ENCODE measurements at places on chromosomes 1 and 21. TPM values are rescaled to one million over a fixed set of nuclear protein-coding genes. Genes with fewer than 3 reads are reported as not detected.

DNA sequence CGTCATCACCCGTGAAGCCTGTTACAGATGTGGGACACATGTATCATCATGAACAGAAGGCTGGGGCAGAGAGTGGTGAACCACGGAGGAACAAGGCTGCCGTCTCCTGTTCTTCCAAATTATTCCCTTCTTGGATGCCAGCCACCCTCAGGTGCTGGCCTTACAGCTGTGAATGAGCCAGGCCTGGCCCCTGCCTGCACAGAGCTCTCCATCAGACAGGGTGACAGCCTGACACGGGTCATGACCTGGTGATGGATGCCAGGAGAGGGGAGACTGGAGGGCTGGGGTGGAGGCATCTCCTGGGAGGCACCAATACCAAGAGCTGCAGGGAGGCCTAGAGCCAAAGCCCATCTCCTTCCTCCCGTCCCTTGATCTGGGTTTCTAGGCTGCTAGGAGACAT, 230.0 kb upstream of the C1orf174 start:
- no peak for ATAC-seq

- ATAC-seq = no peak
Measured at GRCh38 chr1:100604372-100604771, 66.4 kb downstream of the GPR88 start.

GRCh38 chr1:203276408-203276807, 28.9 kb upstream of the BTG2 start:
- ATAC-seq = no peak

DNA sequence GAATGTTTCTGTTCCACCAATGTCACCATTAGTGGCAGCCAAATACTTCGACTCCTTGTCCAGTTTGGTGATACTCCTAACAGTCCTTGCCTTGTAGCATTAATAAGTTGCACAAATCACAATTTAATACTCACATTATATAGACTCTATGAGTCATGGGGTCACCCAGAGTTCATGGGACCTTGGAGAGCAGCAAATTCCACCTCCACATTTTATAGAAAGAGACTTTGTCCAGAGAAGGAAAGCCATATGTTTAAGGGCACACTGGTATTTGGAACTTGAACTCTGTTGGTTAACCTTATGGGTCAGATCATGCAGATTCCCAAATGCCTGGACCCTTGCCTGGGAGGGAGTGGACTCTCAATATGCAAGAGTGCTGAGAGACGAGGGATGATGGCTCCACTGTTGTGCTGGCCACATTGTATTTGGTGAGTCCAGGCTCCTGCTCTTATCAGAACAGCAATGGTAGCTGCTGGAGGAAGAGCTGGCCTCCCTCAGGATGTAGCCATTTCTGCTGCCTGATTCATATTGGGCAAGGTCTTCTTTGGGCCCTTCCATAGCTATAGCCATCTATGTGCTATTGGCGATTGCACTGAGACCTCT, 30.6 kb downstream of the DNAJC6 start:
- ATAC-seq = no peak

- ATAC-seq = no peak
Measured at GRCh38 chr1:102032534-102032933, 35.8 kb upstream of the OLFM3 start.

- no peak for ATAC-seq
Measured at GRCh38 chr1:58870298-58870676, 86.4 kb upstream of the JUN start.

DNA sequence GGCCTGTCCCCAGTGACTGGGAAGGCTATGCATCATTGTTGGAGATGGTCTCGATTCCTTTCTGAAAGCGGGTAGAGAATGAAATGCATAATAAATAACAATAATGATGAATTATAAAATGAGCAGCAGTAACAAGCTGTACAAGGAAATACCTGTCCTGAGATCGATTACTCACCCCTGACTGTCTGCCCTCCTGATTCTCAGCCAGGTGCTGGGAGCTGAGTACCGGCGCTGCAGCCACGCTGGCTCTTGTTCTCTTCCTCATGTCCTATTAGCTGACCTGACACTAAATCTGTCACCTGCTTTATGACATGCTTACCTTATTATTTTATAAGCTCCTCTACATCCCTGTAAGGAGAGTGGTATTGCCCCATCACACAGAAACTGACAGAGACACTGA, 3.4 kb downstream of the AGPAT3 start:
- no peak for ATAC-seq

GRCh38 chr21:26495283-26495849, 77.7 kb downstream of the CYYR1 start:
- ATAC-seq = no peak

- no peak for ATAC-seq
Measured at GRCh38 chr1:26555550-26555981, 26.0 kb downstream of the RPS6KA1 start.

- no peak for ATAC-seq
Measured at GRCh38 chr1:230745071-230745470, 2.1 kb upstream of the CAPN9 start.

- ATAC-seq = no peak
Measured at GRCh38 chr1:172895761-172896160, 155.0 kb downstream of the TNFSF18 start.

DNA sequence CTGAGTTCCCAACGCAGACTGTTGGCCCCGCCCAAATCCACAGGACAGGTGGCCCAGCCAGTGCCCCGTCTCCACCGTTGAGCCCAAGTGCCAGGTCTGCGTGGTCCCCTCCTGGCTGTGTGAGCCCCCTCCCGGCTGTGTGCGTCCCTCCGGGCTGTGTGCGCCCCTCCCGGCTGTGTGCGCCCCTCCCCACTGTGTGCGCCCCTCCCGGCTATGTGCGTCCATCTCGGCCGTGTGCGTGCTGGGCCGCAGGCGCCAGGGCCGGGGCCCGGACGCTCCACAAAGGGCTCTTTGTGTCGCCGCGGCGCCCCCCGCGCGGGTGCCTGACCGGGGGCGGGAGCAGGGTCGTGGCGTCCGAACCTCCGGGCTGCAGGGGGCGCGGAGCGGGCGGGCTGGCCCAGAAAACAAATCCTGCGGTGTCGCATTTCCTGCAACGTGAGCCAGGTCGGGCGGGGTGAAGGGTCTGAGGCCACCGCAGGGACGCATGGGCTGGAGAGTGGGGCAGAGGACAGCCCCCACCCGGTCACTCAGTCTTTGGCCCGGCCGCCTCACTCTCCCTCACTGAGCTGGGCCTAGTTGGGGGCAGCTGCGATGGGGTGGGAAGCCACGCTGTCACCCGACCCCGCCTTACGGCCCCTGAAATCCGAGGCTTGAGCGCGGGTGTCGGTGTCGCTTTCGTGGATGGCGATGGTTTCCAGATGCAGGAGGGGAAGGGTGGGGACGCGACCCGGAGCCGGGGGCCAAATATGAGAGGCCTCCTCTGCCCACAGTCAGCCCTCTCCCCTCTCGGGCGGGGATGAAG, 18.8 kb downstream of the TNFRSF25 start:
- ATAC-seq = no peak

GRCh38 chr1:114641377-114641776, 28.5 kb downstream of the DENND2C start:
- ATAC-seq = no peak

GRCh38 chr1:182643699-182644098, 39.5 kb upstream of the RGS16 start:
- no peak for ATAC-seq

DNA sequence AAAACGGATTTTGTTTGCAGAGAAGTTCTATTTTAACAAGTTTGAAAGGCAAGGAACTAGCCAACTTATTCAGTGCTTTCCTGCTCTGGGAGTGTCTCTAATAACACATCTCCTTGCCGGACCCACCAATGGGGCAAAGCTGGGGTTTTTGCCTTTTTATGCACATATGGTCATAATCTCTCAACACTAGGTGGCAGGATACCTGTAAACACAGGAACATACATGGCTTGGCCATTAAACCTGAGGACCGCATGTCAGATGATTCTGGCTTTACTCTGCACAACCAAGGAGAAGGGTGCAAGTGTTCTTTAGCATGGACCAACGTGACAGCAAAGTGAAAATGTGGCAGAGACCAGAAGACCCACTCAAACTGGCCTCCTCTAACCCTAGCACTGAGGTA, 4.9 kb downstream of the TMEM9 start:
- ATAC-seq = no peak

GRCh38 chr1:247347477-247348222, 16.0 kb upstream of the ZNF496 start:
- ATAC-seq = no peak

GRCh38 chr1:225816643-225817538, 7.0 kb downstream of the EPHX1 start:
- ATAC-seq = no peak

- peak; percentile 7 for ATAC-seq
Measured at GRCh38 chr1:179082999-179083335, 1.1 kb downstream of the TOR3A start.

- ATAC-seq = no peak
Measured at GRCh38 chr1:201281573-201281972, 1.7 kb upstream of the PKP1 start.

DNA sequence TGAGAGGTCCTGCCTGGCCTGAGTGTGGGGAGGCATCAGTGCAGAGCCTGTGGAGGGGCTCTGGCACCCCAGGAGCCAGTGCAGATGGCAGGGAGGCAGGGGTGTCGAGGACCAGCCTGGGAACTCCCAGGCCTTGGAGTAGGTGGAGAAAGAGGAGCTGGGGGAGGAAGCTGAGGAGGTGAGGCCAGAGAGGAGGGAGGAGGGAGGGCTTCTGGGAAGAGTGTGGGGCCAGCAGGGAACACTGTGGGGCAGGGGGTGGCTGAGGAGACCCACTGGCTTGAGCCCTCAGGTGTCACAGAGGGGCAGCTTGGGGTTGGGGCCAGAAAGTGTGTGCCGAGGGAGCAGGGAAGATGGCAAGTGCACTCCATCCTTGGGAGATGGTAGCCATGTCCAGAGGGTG, 3.8 kb downstream of the COQ8A start:
- no peak for ATAC-seq

DNA sequence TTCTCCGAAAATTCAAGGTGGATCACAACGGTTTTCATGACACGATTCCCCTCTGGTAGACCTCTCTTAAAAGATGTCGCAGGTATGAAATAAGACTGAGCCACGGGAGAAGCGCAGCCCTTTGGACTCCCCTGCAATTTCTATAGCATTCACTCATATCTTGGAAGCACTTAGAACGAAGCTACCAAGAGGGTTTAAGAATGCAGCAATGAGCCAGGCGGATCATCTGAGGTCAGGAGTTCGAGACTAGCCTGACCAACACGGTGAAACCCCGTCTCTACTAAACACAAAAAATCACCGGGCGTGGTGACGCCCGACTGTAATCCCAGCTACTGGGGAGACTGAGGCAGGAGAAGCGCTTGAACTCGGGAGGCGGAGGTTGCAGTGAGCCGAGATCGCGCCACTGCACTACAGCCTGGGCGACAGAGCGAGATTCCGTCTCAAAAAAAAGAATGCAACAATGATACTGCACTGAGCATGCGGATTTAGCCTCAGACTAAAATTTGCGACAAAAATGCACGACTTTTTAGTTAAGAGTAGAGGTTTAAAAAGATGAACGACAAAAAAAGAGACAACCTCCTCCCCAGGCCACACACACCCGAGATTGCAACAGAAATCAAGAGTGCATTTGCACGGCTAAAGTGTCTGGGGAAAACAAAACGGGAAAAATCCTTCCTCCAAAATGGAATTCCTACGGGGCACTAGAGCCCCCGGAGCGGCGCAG, 743 bp downstream of the TOMM20 start:
- ATAC-seq = no peak

- ATAC-seq = no peak
Measured at GRCh38 chr1:65940126-65940525, 147.4 kb downstream of the PDE4B start.

- no peak for ATAC-seq
Measured at GRCh38 chr1:29954591-29954990, 718.3 kb downstream of the PTPRU start.

- no peak for ATAC-seq
Measured at GRCh38 chr1:178382372-178382771, 114.4 kb downstream of the CLEC20A start.

GRCh38 chr1:53804791-53805505, 33.1 kb downstream of the NDC1 start:
- ATAC-seq = no peak

GRCh38 chr1:220839474-220839873, 39.8 kb upstream of the HLX start:
- ATAC-seq = no peak

DNA sequence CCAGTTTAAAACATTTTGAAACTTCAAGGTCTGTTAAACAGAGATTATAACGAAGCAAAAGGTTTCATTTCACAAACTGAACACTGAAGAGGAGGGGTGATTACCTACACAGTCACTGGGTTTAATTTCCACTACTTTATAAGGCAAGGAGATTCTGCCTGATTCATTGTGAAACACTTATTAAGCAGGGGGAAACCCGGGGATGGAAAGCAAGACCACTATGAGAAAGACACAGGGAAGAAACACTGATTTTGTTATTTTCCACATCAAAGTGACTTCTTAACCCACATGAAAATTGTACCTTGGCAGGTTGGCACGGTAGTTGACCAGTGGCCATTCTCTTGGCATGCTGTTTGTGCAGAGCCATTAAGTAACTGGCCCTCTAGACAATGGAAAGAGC, 8.1 kb upstream of the F5 start:
- peak; percentile 95 for ATAC-seq

DNA sequence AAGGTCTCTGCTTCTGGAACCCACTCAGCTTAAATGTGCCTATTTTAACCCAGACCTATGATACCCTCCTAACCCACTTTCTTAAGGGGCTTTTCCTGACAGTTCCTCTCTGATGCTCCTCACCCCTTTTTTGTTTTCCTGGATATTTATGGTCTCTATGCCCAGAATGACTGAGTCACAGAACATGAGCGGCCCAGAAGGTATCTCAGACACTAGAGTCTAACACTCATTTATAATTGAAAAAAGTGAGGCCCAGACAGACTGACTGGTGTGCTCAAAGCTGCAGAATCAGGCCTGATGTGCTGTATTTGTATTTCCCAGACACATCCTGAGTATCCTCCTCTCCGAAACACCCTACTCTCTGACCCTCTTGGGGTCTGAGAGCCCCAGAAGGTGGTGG, 44.0 kb downstream of the LRRC71 start:
- ATAC-seq = no peak

GRCh38 chr1:24931468-24932231, 1.6 kb upstream of the RUNX3 start:
- ATAC-seq = no peak

DNA sequence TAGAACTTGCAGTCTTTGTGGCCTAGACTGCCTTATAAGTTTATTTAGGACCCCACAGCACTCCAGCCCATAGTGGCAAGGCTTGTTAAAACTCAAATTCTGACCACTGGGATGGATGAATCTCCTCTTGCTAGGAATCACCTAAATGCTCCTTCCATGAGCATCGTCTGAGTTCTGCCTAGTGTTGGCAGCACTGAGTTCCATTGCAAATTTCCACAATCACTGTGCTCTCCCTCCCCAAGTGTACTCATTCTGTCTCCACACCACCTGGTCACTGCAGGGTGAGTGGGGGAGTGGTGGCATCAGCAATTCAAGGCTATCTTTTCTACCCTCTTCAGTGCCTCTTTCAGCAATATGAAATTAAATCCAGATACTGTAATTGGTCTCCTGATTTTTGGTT, 46.7 kb upstream of the PTBP2 start:
- no peak for ATAC-seq

Gene TENT5C
- total RNA-seq = 30.2 TPM

Gene CTSK
- total RNA-seq = 6.1 TPM

Gene BATF3
- total RNA-seq = 129 TPM

Gene PRAMEF10
- not detected for total RNA-seq

Gene ROR1
- 0.09 TPM for total RNA-seq

Gene C1orf94
- not detected for total RNA-seq

Gene CALML6
- 0.86 TPM for total RNA-seq

Gene NBPF4
- total RNA-seq = not detected

Gene HSD3B1
- total RNA-seq = not detected

Gene S100A8
- total RNA-seq = not detected

All from activated T-helper 17 cell treated with anti-CD3 and anti-CD28 coated beads, Interleukin-2, amount 50 U/mL, for 72 hours (primary cell).